Kidney (tissue), 22 donors: ENCODE measurements at places on chromosomes 7 and 10.

DNA sequence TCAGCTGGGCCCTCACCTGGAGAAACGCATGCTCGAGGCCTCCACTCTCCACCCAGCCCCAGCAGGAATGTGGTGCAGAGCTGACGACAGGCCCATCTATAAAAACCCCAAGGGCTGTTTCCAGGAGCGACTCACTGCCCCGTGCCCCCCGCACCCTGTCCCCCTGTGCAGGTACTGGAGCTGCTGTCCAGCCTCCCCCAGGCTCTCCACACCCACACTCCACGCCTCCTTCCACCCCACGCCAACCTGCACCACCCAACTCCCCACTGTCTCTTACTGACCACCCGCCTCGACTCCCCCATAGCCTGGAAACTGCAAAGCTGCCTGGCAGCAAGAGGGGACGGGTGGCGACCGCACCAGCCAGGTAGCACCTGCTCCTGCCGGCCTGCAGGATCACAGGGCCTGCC lies 43.3 kb downstream of the DIP2C start:
- DNase-seq: no peak

DNA sequence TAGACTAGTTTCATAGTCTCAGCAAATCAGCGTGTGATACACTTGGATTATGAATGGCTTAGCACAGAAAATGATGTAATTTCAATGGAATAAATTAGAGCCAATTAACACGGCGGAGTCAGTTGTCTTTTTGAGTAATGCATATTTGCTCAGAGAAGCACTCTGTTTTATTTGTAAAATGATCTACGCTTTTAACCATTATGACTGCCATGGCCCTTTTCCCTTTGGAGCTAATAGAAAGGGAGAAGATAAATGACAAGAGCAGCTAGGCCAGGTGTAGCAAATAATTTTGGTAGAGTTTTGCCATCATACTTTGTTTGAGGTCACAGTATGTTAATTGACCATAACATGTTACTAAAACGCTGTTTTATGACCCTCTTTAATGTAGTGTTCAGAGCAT lies 86.8 kb downstream of the GPR158 start:
- peak; percentile 1 for DNase-seq

GRCh38 chr10:46223626-46224413 lies 63.0 kb upstream of the ANTXRL start:
- DNase-seq: peak; percentile 28

DNA sequence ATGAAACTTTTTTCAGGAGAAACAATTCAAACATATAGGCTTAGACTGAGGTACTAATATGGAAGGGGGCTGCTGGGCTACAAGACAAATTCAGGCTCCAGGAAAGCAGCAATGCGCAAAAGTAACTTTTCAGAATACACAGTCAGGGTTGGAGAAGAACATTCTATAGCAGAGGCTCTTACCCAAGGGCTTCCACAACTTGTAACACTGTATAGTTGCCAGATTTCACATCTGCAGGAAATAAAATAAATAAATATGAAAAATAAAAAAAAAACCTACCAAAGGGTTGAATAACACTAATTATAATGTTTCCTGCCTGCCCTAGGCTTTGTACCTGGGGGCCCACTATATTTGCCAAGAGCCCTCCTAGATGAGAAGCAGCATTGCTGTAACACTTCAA lies 14.3 kb downstream of the MMS19 start:
- DNase-seq: no peak

DNA sequence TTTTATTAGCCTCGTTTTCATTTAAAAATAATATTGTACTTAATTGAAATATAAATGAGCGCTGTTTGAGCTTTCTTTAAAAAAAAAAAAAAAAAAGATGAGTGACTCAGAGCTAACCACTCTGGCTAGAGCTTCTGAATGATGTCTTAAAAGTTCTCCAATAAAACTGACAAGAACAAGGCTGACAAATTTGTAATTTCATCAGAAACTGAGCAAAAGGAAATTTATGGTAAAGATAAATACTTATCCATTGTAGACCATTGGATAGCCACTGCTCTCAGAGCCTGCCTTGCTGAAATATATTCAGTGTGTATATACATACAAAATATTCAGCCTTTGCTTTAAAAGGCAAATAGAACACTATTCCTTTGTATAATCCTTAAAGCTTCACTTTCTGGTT lies 91.2 kb upstream of the OIT3 start:
- DNase-seq: no peak

GRCh38 chr7:142308326-142308725 lies 50.5 kb upstream of the PRSS58 start:
- DNase-seq: no peak

DNA sequence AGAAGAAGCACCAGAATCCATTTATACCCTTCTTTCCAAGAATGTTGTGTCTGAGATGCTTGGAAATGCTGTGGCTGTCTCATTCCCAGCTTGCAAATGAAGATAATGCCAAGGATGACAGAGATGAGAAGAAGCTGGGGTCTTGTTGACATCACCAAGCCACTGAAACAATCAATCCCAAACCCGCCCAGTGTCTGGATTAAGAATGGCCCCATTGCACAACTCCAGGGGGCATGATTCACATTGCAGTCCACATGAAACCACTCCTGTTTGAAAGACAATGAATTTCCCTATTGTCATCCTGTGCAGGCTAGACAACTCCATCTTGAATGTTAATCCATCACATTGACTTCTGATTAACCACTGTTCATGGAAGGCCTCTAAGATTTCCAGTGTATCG lies 28.6 kb downstream of the SORBS1 start:
- no peak for DNase-seq

DNA sequence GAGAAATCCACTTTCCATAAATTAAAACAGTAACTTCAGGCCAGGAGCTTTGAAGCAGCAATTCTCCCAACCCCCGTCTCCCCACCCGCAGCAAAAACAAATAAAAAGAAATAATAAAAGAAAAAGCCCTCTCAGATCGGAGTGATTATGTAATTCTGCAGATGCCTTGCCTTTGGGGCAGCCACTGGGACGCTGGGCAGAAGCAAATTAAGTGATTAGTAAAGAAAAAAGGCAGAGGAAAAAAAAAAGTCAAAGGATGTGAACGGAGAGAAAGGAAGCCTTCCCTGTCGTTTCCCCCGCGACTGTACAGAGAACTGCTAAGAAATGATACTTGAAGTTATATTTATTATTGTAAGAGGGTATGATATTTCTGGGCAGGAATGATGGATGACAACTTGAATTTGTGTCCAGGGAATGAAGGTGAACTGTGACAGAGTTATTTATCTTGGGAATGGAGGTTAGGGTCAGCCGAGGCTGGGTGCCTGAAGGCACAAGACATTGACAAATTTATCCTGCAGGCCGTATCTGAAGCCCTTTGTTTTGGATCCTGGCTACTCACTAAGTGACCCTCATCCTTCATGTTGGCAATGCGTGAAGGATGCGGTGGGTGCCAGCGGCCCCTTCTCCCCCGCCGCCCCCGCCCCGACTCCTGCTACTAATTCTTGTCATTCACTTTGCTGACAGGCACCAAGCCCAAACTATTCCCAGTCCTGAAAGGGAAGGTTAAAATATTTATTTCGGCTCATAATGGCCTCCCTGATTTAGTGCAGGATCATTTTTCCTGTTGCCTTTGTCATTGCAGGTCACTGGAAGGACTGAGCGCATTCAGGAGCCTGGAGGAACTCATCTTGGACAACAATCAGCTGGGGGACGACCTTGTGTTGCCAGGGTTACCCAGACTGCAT lies 604.0 kb downstream of the LRMDA start:
- DNase-seq: peak; percentile 72

GRCh38 chr7:8144856-8145255 lies 117.1 kb downstream of the ICA1 start:
- no peak for DNase-seq

DNA sequence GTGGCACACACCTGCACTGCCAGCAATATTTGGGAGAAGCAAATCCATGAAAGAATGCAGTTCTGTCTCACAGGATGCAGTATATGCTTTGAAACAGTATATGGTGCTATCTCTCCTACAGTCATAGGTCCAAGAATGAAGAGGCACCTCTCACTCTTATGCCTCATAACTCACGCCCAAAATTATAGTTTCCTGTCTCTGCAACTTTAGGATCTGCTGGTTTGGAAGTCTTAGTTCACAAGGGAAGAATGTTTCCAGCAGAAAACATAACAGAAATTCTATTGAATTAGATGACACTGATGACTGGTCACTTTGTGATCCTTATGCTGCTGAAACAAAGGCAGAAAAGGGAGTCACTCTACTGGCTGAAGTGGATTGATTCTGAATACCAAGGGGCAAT lies 5.7 kb downstream of the C10orf67 start:
- DNase-seq: no peak

DNA sequence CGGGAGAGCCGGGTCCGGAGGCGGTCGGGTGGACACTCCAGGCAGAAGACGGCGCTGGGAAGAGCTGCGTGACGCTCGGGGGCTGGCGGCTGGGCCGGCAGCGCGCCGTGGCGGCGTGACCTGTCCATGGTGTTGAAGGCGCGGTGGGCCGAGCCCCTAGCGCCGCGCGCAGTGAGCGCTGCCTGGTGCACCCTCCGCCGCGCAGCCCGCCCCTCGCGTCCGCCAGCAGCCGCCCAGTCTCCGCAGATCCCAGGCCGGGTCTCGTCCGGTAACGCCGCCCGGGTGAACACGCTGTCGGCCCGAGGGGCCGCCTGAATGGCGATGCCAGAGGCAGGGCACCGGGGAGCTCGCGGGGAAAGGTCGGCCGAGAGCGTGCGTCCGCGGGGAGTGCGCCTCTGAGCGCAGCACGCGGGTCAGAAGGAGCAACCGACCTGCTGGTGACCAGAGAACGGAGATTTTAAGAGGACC lies 657 bp upstream of the TMEM178B start:
- DNase-seq: peak; percentile 72

GRCh38 chr10:75652146-75652740 lies 220.8 kb downstream of the LRMDA start:
- DNase-seq: no peak

- peak; percentile 68 for DNase-seq
These were observed 9.8 kb downstream of the CEP41 start for GRCh38 chr7:130430841-130431666.

- peak; percentile 81 for DNase-seq
These were observed 11.3 kb upstream of the KAZALD1 start for GRCh38 chr10:101050208-101051069.

GRCh38 chr10:52212062-52212461 lies 102.0 kb upstream of the DKK1 start:
- DNase-seq: peak; percentile 12

GRCh38 chr7:38273286-38273995 lies at the start of gene TARP:
Gene TARP (minus strand): TSS chr7:38273636.
- DNase-seq: no peak

DNA sequence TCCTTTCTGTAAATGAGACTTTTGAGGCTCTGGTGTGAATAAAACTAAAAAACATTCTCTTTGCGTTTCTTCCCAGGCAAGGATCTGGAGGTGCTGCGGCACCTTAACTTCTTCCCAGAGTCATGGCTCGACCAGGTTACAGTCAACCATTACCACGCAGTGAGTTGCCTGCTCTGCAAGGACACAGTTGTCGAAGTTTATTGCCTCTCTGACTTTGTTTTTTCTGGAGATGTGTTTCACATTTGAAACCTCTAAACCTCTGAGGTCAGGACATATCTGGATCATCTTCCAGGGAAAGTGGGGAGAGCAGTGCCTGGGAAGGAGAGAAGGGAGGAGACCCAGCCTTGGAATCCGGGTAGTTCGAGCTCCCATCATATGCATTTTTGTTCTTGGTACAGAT lies 43.4 kb upstream of the PLEKHA1 start:
- DNase-seq: no peak

GRCh38 chr7:26813432-26813831 lies 51.0 kb downstream of the SKAP2 start:
- no peak for DNase-seq

- no peak for DNase-seq
These were observed 19.5 kb downstream of the DNAJB9 start for GRCh38 chr7:108589199-108589598.

DNA sequence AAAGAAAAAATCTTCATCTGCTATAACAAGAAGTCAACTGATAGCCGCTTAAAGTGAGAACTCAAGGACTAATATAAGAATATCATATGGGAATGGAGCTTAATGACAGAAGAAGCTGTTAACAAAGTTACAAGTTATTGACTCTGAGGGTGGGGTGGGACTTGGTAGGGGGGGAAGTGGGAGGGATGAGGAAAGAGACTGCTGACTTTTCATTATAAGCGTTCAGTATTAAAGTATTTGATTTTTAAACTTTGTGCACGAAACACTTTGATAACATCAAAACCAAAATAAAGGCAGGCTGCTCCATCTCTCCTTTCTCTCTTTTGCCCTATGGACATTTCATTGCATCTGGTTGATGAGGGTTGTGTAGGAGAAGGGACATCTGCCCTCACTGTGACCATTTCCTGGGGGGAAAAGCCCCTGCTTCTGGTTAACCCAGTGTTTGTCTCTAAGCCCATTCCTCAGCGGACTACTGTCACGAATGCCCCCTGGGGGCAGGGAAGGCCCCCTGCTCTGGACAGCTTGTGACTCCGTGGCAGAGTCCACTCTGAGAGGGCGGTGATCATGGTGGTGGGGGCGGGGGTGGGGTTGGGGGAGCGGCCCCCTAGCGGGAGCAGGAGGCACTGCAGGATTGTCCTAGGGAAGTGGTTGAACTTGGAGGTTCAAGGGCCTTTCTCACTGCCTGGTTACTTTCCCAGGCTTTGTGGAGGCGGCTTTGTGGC lies 17.4 kb downstream of the SLC13A4 start:
- peak; percentile 24 for DNase-seq
